CD4-positive, alpha-beta T cell treated with Interferon gamma for 1 hour (primary cell): ENCODE measurements at places on chromosomes 7 and 10.

DNA sequence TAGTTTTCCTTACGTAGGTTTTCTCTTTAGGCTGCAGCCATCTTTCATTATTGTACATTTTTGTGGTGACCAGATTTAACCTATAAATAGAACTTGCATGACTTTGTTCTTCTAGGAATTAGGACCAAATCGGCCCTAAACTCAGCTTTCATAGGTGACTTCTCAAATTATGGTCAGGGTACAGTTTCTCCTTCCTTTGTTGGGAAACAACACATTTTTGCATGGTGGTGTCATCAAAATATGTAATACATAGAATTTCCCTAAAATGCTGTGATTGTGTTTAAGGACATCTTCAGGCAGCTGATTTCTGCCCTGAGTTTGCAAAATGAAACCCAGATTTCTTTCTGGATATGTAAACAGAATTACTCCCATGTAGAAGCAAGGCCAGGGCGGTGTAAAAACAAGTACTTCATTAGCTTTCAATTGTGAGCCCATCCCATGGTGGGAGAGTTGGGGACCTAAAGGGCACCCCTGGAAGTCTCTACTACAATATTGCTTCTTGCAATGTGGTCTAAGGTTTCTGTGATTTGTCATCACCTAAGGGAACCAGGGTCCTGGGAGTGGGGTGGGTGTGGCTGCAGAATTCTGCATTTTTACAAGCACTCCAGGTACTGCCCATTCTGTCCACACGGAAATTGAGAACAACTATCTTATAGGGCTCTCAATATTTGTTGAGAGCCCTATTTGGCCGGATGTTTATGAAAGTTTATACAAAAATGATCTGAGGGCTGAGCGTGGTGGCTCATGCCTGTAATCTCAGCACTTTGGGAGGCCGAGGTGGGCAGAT lies 121.0 kb upstream of the FAM171A1 start:
- no peak for DNase-seq

- no peak for DNase-seq
Measured at GRCh38 chr7:101546308-101546936, 82.7 kb downstream of the MYL10 start.

DNA sequence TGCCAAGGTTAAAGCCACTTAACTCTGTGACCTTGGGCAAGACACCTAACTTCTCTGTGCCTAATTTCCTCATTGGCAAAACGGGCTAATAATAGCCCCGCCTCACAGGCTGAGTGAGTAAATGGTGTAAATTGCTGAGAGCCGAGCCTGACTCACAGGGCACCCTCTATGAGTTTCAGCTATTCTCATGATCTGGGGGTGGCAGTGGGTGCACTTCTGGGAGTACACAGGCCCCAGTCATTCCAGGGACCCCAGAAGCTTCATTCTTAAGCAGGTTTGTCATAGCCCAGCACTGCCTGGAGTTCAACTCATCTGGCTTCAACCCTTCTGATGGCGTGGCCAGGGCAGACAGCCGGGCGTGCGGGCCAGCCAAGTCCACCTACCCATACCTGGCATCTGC lies 137.2 kb downstream of the GRID1 start:
- no peak for DNase-seq

DNA sequence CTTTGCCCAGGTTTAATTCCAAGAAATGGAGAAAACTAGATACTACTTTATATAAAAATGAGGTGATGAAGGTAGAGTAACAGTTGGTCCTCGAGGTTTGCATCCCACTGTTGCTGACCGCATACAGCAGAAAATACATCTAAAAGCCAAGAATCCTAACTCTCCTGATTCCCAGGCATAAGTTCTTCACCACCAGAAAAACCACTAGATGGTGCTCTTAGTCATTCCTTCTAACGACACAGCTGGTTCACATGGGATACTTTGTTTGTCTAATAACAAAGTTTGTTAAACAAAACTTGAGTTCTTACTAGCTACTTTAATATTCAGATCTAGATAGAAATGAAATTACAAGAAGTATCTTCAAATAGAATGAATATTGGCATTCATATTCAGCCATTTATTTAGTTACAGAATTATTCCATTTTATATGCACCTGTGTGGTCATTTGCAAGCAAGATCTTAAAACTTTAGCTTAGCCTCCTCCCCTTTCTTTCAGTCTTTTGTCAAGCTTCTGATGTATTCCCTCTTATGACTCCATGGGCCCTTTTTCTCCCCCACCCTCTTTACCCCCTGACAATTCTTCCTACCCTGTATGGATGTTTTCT lies 54.1 kb upstream of the CYP26C1 start:
- DNase-seq: no peak

DNA sequence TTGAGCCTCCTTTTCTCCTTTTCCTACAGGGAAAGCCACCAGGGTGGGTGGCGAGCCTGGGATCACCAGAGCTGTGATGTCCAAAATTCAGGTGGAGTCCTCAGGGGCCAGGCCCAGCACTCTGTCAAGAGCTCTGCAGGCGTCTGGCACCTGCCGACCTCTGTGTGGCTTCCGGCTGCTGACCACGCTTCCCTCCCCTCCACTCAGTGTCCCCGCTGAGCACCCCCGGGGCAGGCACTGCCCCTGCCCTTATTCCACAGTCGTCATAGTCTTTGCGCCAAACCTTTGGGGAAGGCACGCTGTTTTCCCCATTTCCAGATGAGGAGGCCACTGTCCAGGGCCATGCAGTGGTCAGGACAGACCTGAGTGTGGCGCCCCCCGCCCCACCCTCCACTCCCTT lies 7.5 kb downstream of the MTG1 start:
- DNase-seq: no peak

GRCh38 chr7:107103369-107103768 lies 58.9 kb downstream of the PRKAR2B start:
- DNase-seq: peak; percentile 25

GRCh38 chr7:104358446-104359132 lies 30.2 kb downstream of the LHFPL3 start:
- no peak for DNase-seq

GRCh38 chr7:129911790-129912189 lies 41.0 kb downstream of the UBE2H start:
- no peak for DNase-seq

DNA sequence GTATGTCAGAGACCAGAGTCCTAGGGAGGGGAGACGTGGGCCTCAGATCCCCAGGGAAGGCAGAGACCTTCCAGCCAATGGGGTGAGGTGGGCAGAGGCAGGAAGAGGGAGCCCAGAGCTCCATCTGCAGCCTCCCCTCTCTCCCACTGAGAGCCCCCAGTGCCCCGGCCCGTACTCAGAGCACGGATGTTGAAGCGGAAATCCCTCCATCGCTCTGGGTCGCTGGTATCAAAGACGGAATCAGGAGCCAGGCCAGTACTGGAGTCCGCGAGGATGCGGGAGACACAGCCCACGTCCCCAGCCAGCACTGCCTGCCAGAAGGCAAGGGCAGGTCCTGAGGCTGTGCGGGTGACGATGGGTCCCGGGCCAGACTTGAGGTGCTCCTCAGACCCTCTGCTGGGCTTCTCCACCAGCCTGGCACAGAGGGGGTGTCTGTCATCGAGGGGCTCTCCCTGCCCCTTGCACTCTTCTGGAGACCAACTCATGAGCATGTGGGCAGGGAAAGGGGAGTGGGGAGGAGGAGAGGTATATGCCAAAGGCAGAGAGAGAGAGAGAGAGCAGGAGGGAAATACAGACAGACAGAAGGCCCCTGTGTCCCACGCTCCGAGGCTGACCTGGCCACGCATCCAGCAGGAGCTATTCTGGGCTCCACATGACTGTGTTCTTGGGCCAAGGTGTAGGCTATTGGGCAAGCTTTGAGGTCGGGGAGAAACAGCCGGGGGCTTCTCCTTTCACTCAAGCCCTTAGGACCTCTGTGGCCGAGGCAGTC lies at the start of gene ASB10:
Gene ASB10 (minus strand): TSS at position 611 of the 769 bp plus-strand sequence. CDS start 120 bp downstream, at position 491.
- no peak for DNase-seq

DNA sequence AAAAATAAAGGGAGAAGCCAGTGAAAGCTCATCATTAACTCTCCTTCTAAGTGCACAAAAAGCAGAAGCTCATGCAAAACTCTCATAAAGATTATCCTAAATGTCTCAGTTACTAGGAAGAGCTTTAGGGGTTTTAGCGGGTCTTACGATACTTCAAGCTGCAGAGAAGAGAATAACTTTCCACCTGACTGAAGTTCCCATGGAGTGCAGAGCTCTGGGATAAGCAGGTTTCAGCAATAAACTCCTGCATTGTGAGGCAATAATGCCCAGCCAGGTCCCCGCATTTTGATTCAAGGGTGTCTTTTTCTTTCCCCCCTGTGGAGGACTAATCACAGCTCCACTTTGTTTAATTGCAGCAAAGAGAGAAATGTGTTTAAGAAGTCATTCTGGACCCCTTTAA lies 241.9 kb upstream of the SP8 start:
- DNase-seq: no peak

- no peak for DNase-seq
Measured at GRCh38 chr10:51170518-51171245, 96.4 kb downstream of the PRKG1 start.

- no peak for DNase-seq
Measured at GRCh38 chr7:137169282-137169698, 174.2 kb downstream of the PTN start.

- no peak for DNase-seq
Measured at GRCh38 chr7:101736084-101736483, 81.3 kb upstream of the CUX1 start.

GRCh38 chr7:93843260-93843659 lies 47.3 kb downstream of the TFPI2 start:
- no peak for DNase-seq

DNA sequence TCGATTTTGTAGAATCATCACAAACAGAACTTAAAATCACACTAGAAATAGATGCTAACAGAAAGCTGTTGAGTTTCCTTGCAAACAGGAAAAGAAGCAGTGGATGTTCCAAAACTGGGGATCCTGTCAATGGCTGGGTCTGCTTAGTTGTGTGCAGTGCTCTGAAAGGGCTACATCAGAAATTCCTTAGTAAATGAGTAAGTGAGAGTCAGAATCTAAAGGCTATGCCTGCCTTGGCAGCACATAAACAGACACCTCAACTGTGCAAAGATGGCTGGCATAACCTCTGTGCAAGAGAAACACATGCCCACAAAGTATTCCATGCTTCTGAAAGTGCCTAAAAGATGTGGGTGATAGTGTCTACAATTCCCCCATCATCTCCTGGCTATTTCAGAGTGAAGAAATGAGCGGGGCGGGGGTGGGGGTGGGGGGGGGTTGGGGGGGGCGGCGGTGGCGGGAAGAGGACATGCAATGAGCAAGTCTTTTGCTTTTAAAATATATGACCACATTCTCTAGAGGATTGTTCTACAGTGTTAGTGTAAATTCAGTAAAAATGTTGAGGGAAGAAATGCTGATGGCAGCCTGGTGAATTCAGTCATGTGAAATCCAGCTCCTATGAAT lies 138.1 kb upstream of the LAMB4 start:
- DNase-seq: no peak

- no peak for DNase-seq
Measured at GRCh38 chr7:138661069-138661635, 40.0 kb downstream of the SVOPL start.

DNA sequence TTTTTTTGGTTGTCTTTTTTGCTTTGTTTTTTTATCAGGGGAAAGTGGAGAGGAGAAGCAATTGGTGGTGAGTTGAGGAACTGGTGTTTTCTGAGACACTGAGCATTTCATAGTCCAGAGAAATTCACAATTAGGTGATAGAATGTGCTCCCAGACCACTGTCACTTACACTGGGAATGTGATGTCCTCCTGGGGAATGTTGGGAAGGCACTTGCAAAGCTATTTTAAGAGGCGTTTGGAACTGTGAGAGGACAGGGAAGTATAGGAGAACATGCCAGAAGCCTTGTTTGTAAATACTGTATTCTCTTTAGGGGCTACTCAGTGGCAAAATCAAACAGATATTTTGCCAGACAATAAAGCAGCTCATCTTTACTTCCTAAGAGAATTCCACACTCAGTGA lies 16.0 kb downstream of the CHRM2 start:
- no peak for DNase-seq

DNA sequence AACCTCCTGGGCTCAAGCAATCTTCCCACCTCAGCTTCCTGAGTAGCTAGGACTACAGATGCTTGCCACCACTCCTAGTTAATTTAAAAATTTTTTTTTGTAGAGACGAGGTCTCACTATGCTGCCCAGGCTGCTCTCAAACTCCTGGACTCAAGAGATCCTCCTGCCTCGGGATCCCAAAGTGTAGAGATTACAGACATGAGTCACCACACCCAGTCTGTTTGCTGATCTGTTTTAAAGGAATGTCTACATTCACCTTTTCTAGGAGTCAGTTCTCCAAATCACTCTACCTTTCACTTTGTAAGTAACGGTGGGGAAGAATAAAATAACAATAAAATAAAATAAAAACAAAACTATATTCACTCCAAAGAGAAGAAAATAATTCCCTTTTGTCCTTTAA lies 86.6 kb upstream of the AGBL3 start:
- DNase-seq: no peak

DNA sequence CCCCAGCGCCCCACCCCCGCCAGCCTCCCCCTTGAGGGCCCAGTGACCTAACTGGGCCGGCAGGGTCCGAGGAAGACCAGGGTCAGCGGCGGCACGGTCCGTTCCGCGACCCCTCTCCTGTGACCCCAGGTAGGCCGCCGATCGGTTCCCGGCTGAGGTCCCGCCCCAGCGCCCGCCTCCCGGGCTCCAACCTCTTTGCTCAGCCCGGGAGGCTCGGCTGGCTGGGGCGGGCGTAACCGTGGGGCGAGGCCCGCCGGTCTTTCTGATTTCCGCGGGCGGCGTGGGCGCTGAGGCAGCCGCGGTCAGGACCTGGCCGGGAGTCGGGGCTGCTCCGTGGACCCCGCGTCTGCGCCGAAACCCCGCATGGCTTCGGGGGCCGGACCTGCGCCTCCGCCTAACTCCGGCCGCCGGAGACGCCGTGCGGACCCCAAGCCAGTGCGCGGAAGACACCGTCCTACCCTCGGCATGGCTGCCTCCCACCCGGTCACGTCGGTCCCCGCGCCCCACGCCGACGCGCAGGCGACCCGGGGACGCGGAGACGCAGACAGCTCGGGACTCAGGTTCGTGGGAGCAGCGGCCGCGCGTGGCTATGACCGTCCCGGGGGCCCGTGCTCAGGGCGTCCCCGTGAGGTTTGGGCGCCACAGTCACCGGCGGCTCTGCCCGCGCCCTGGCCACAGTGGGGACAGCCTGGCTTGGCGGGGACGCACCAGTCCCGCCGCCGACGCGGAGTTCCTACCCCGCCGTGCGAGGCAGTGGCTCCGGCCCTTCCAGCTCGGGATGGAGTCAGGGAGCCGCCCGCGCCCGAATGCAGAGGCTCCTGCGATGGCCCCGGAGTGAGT lies 1.0 kb upstream of the VENTX start:
- no peak for DNase-seq

DNA sequence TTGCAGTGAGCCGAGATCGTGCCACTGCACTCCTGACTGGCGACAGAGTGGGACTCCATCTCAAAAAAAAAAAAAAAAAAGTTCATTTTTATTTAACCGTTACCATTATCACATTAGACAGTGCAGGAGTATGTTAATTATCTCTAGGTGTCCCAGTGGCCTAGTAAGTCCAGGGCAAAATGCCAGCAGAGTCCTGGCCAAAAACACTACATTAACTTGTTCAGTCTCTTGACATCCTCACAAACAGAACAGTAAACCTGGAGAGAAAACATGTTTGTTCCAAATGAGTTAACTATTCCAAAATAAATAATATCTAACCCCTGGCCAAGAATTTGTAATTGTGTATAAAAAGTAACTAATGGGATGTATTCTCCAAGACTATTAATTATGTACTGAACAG lies 43.2 kb downstream of the PTPRZ1 start:
- no peak for DNase-seq
